ENCODE measurements at places on chromosomes 6 and 20. TPM values are rescaled to one million over a fixed set of nuclear protein-coding genes. Genes with fewer than 3 reads are reported as not detected.

DNA sequence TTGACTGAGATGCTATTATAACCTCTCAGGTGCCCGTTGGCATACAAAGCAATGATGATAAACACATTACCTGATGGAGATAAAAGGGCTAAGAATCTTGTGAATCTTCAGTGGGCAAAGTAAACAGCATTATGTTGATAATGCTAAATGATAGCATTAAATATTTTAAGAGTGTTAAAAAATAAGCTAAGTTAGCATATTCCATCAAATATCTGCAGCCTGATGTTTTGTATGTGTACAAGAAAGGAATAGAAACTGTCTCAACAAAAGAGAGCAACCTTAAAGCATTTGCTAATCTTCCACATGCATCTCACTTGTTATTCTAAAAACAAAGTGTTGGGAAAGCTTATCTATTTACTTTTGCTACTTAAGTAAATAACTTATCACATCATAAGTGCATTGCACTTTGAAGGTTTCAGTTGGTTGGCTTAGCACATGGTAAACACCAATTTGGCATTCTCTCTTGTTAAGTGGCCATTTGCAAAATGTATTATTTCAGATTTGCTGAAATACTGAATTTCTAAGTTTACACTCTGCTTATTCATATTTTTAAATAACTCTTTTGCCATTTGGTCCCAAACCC lies 151.6 kb downstream of the SYNDIG1 start:
- H3K36me3 ChIP-seq: no peaks in the 10 kb centered on the region
- no peaks in the 10 kb centered on the region for H3K27me3 ChIP-seq
- H3K27ac ChIP-seq: no peak overlapping the region
- DNase-seq: no peak
- no peak overlapping the region for H3K4me3 ChIP-seq
- no peaks in the 10 kb centered on the region for H3K4me1 ChIP-seq

DNA sequence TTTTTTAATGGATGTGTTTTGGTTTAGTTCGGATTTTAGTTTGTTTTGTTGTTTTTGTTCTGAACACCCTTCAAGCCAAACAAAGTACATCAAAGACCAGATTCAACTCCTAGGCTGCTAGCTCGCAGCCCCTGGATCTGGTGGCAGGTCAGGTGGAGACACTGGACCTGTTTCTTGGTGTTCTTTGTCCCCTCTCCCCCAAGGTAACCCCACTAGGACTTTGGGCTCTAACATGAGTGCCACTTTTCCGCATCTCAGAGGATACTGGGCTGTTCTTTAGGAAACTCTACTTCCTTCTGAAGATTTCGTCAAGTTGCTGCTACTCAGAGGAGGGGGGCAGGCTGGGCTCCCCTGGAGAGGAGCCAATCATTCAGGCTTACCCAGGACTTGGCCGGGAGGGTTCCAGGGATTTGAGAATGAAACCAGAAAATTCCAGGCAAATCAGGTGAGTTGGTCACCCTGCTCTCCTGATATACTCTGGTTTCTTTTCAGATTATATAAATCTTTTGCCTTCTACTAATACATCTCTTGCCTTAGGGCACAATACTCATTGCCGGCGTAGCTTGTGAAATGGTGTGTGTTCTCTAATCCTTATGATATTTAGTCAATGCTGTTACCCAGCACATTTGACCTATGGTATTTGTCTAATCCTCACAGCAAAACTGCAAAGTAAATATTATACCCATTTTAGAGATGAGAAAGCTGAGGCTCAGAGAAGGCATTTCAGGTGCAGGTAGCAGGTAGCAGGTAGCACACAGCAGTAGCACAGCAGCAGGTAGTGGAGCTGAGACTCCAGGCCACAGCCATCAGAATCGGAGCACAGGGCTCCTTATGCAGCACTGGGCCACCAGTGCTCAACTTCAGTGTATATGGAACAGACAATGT lies 291.6 kb downstream of the TSHZ2 start:
- no peak for DNase-seq
- H3K36me3 ChIP-seq: no peaks in the 10 kb centered on the region
- no peaks in the 10 kb centered on the region for H3K4me1 ChIP-seq

- no peaks in the 10 kb centered on the region for H3K27me3 ChIP-seq
- no peak overlapping the region for H3K4me3 ChIP-seq
- no peak overlapping the region for H3K27ac ChIP-seq
Observed at GRCh38 chr6:106476331-106477105, 116.0 kb downstream of the CRYBG1 start.

DNA sequence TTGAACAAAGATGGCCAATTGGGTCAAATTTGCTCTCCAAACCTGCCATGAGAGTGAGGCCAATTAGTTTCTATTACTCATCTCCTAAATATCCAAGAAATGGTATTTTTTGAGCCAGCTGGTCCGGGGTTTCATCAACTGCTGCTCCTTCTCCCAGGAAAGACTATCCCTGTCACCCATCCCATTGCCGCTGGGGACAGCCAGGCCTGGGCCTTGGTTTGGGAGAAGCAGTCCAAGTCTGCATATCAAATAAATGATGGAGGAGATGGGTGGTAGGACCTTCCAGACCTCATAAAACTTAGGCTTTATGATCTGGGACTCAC lies 46.7 kb upstream of the TTPAL start:
- DNase-seq: no peak
- no peaks in the 10 kb centered on the region for H3K27me3 ChIP-seq
- H3K27ac ChIP-seq: no peak overlapping the region
- no peak overlapping the region for H3K4me3 ChIP-seq
- no peaks in the 10 kb centered on the region for H3K4me1 ChIP-seq

DNA sequence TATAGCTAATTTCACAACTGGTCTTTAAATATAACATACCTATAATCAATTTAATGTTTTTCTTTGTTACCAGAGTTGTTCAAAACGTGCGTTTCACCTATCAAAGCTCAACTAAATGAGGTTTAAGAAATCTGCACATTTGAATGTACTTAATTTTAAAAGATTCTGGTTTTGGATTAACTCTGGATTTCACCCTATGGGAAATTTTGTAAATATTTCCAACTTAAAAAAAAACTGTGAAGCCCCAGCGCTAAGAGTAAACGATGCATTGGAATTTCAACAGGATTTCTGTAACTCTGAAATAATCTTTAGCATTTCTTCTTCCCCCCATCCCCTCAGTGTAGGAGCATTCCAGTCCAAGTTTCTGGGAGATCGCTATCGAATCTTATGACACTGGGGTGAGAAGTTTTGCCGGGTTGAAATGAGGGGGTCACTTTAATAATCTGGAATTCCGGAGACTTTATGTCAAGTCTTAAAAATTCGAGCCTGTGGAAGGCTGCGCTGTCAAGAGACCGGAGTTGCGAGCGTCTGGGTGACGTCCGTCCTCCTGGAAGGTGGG lies 643 bp upstream of the MAP3K4 start:
- no peaks in the 10 kb centered on the region for H3K4me1 ChIP-seq
- H3K27me3 ChIP-seq: no peaks in the 10 kb centered on the region
- DNase-seq: no peak
- H3K4me3 ChIP-seq: peak overlapping the region; percentile 97
- no peak overlapping the region for H3K27ac ChIP-seq
- no peaks in the 10 kb centered on the region for H3K36me3 ChIP-seq

- peak; percentile 82 for DNase-seq
- H3K27me3 ChIP-seq: no peaks in the 10 kb centered on the region
- H3K36me3 ChIP-seq: peaks cover 1% of the 10 kb centered on the region
- H3K27ac ChIP-seq: no peak overlapping the region
- H3K4me3 ChIP-seq: no peak overlapping the region
Observed at GRCh38 chr20:49964964-49965780, 17.6 kb upstream of the SNAI1 start.

DNA sequence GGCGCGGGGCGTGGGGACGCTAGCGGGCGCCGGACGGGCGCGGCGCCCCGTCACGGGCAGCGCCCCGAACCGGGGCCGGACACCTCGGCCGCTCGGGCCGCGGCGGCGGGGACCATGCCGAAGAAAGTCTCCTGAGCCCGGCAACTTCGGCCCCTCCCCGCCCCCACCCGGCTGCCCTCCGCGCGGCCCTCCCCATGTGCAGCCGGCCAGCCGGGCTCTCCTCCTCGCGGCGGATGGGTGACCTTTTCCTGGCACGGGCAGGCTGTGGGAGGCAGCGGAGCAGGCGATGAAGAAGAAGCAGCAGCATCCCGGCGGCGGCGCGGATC lies 278 bp downstream of the UST start:
- H3K4me3 ChIP-seq: peak overlapping the region; percentile 85
- DNase-seq: no peak
- no peaks in the 10 kb centered on the region for H3K27me3 ChIP-seq

- no peaks in the 10 kb centered on the region for H3K4me1 ChIP-seq
- peak; percentile 99 for DNase-seq
- peak within 1 kb of the TSS; percentile 92 for H3K4me3 ChIP-seq
- no peaks in the 10 kb centered on the region for H3K36me3 ChIP-seq
Observed at GRCh38 chr6:41072836-41073202, at the start of gene NFYA. Gene NFYA (plus strand): TSS chr6:41072974. CDS start chr6:41079090, 6,116 bp downstream.

- no peak overlapping the region for H3K4me3 ChIP-seq
- no peaks in the 10 kb centered on the region for H3K4me1 ChIP-seq
- no peak for DNase-seq
- no peaks in the 10 kb centered on the region for H3K27me3 ChIP-seq
Observed at GRCh38 chr6:16097382-16098171, 31.3 kb upstream of the MYLIP start.

DNA sequence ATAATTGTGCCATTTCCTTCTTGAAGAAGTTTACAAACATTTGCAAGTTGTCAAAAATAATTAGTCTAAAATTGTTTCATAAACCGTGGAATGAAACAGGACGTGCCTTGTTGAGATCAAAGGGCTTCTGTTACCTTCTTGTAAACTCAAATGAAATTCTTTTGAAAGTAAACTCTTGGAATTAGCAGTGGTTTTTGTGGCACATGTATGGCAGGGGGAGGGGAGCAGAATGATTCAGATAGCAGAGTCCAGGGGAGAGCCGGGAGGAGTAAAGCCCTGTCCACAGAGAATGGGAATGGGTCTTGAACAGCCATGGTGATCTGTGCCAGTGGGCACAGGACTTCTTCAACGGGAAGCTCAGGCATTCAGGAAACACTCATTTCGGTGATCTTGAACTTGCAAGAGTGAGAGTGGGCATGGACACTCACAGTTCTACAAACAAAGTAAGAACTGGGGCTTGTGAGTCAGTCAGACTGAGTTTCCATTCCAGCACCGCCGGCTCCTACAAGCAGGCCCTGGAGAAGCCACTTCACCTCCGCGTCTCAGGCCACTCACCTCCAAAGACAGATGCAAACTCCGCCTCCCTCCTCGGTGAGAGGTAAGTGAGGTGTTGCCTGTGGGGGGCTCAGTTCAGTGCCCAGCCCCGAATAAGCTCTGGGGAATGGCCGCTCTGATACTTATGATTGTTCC lies 143.1 kb downstream of the CDH26 start:
- no peak for DNase-seq
- H3K36me3 ChIP-seq: 0 out of 3 replicates have a peak, but pooled peaks cover 1% of the 10 kb centered on the region
- peaks cover 17% of the 10 kb centered on the region for H3K27me3 ChIP-seq
- H3K4me3 ChIP-seq: no peak overlapping the region
- no peak overlapping the region for H3K27ac ChIP-seq
- H3K4me1 ChIP-seq: no peaks in the 10 kb centered on the region

DNA sequence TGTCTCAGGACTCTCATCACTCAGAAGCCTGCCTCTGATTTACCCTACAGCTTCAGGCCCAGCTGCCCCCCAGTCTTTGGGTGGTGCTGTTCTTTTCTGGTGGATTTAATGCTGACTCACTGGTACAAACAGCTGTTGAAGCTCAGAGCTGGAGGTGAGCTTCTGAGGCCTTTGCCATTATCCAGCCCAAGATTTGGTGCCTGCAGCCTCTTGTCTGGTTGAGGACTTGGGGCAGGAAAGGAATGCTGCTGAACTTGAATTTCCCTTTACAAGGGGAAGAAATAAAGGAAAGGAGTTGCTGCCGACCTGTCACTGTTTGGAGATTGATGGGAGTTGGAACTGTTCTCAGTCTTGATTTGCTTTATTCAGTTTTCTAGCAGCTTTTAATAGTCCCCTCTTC lies 19.8 kb downstream of the ABCF1 start:
- no peak for DNase-seq
- no peaks in the 10 kb centered on the region for H3K4me1 ChIP-seq
- no peaks in the 10 kb centered on the region for H3K27me3 ChIP-seq
- peaks cover 76% of the 10 kb centered on the region for H3K36me3 ChIP-seq
- H3K27ac ChIP-seq: no peak overlapping the region
- no peak overlapping the region for H3K4me3 ChIP-seq

- H3K27me3 ChIP-seq: no peaks in the 10 kb centered on the region
- no peaks in the 10 kb centered on the region for H3K4me1 ChIP-seq
- no peak overlapping the region for H3K4me3 ChIP-seq
- H3K36me3 ChIP-seq: no peaks in the 10 kb centered on the region
Observed at GRCh38 chr20:36273414-36274180, 32.5 kb upstream of the DLGAP4 start.

- no peaks in the 10 kb centered on the region for H3K27me3 ChIP-seq
- no peak overlapping the region for H3K4me3 ChIP-seq
- no peak overlapping the region for H3K27ac ChIP-seq
- peaks cover 4% of the 10 kb centered on the region for H3K36me3 ChIP-seq
Observed at GRCh38 chr6:137248702-137249101, 29.5 kb upstream of the IFNGR1 start.

GRCh38 chr20:47453167-47453782 lies 48.4 kb upstream of the NCOA3 start:
- H3K4me3 ChIP-seq: no peak overlapping the region
- DNase-seq: no peak
- no peak overlapping the region for H3K27ac ChIP-seq
- no peaks in the 10 kb centered on the region for H3K27me3 ChIP-seq
- H3K4me1 ChIP-seq: no peaks in the 10 kb centered on the region

GRCh38 chr6:8085053-8085511 lies 17.3 kb downstream of the EEF1E1 start:
- no peak for DNase-seq
- no peak overlapping the region for H3K27ac ChIP-seq
- peaks cover 2% of the 10 kb centered on the region for H3K4me1 ChIP-seq
- peaks cover 57% of the 10 kb centered on the region for H3K36me3 ChIP-seq
- no peak overlapping the region for H3K4me3 ChIP-seq

- H3K4me3 ChIP-seq: peak overlapping the region; percentile 90
- no peak overlapping the region for H3K27ac ChIP-seq
- no peaks in the 10 kb centered on the region for H3K27me3 ChIP-seq
- DNase-seq: peak; percentile 63
Observed at GRCh38 chr6:130366107-130367005, 539 bp downstream of the TMEM200A start.

DNA sequence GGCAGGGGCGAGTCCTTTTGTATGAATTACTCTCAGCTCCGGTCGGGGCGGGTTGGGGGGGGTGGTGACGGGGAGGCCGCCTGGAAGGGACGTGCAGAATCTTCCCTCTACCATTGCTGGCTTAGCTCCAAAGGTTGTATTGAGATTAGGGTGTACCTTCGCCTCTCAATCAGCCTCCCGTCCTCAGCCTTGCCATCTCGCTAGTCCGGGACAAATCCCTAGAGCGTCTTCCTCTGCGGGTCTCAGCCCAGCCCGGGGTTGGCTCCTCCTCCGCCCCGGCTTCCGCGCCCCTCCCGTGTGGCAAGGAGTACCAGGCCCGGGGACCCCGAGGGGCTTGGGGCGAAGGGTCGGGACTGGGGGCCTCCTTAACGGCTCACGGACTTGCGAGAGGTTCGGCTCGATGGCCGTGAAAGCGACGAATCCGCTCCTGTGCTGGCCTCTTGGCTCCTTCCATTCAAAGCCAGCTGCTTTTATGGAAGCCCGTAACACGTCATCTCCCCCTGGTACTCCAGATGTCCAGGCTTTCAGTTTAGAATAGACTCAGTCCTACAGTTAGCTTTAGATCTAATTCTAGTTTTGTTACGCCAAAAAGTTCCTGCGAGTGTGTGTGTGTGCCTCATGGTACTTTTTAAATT lies 636 bp upstream of the EEF1A1 start:
- H3K27me3 ChIP-seq: no peaks in the 10 kb centered on the region
- no peaks in the 10 kb centered on the region for H3K4me1 ChIP-seq
- no peak for DNase-seq
- H3K36me3 ChIP-seq: peaks cover 43% of the 10 kb centered on the region

Gene MDFI
- 40.9 TPM for total RNA-seq

Gene TUBB2B
- total RNA-seq: 320 TPM

Gene ATP6V1G2
- total RNA-seq: 3.6 TPM

Gene DPPA5
- total RNA-seq: 1.2 TPM

Data from H9 (cell line).